H7 (cell line): ENCODE measurements at places on chromosomes 11 and 22.

- DNase-seq, result peak; percentile 68
These were observed 1.4 kb upstream of the TCN2 start for GRCh38 chr22:30605449-30606110.

- DNase-seq, result no peak
These were observed 96.0 kb downstream of the MN1 start for GRCh38 chr22:27705408-27706080.

GRCh38 chr11:4455419-4455818 lies 6.3 kb downstream of the OR52K2 start:
- no peak for DNase-seq

GRCh38 chr11:125422681-125423080 lies 73.4 kb downstream of the FEZ1 start:
- DNase-seq, result no peak

- DNase-seq, result no peak
These were observed 144.1 kb downstream of the NOX4 start for GRCh38 chr11:89347071-89347470.

DNA sequence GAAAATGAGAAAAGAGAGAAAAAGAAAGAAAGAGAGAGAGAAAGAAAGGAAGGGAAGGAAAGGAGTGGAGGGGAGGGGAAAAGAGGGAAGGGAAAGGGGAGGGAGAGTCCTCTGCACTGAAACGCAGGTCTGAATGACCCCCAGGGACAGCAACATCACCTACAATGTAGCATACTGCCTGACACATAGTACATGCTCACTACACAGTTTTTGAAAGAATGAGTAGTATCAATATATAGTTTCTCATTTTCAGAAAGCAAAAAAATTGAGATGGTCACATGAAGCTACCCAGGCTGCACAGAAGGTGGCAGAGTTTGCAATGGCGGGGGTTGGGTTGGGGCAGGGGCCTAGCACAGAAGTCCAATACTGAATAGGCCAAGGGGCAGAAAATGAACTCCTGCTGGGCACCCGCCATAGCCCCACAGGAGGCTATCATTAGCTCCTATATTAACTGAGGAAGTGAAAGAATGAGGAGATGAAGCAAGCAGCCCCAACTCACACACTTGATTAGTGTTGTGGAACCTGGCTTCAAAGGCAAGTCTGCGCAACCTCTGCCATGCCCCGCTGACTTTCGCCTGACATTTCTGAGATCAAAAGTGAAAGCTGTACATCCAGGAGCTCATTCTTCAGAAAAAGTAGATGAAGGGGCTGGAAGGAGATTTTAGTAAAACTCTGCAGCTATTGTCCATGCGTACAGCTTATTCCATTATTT lies 241.2 kb upstream of the SYN3 start:
- no peak for DNase-seq

DNA sequence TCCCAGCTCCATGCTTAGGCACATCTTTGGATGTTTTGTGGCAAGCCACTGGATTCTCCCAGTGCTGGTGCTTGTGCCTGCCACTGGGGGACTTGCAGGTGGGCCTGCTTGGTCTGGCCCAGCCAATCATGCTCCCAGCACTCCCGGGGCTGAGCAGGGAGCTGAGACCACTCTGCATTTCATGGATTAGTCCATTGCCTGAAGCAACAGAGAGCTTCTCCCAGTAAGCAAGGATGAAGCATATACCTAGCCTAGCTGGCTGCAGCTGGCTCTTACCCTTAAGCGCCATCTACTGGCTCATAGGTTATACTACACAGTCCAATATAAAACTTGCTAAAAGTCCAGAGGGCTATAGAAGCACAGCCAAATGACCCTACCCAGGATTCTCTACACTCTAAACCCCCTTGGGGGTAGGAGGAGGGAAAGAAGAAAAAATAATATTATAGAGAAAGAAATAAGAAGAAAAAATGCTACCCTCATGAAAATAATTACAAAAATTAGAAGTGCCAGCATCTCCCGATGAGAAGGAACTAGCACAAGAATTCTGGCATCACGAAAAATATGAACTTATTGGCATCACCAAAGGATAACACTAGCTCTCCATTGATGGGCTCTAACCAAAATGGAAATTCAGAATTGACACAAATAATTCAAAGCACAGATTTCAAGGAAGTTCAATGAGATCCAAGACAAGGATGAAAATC lies 275.3 kb downstream of the C11orf87 start:
- DNase-seq, result peak; percentile 41

- DNase-seq, result peak; percentile 8
These were observed 31.5 kb downstream of the PARVG start for GRCh38 chr22:44211946-44212930.

DNA sequence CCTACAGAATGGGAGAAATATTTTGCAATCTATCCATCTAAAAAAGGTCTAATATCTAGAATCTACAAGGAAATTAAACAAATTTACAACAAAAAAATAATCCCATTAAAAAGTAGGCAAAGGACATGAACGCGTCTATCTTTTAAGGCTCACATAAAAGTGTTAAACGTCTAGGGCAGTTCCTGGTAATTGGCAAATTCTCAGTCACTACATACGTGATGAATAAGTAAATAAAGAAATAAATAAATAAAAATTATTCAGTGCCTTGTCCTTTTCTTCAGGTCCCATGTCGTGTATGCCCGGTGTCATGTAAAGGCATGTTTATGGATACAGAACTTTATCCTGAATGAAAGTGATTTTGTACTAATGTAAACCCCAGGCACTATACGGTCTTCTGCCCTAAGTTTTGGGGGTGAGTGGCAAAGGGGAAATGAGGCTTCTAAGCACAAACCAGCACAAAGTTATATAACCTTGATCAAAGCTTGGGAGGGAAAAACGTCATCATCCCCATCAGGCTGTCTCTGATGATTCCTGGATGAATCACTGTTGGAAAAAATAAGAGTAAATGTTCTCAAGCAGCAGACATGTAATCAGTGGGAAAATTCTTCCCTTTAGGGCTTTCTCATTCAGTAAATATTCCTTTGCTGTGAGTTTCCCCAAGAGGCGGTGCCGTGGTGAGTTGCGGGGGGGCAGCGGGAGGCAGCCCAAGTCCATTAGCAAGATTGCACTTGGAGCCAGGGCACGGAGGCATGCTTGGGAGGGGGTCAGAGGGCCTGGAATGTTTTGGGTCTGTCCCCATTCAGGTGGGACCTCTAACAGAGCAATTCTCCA lies 30.4 kb upstream of the MICAL2 start:
- peak; percentile 33 for DNase-seq

DNA sequence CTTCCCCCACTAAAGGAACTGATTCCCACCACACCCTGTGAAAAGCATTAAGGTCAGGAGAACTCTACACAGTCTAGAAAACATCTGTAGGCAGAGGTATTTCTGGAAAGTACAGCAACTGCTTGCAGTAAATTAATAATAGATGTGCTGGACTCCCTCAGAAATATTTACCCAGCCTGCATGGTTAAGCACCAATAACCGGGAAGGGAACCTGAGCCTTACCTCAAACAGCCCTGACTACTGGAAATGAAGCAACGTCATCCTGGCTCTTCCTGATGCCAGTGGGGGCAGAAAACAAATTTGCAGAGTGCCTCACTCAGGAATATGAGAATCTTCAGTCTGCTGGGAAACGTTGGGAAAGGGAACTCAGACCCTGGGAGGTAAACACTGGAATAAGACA lies 318.1 kb downstream of the TENM4 start:
- DNase-seq, result no peak

- no peak for DNase-seq
These were observed 354.4 kb downstream of the SOX6 start for GRCh38 chr11:16001899-16002426.

- no peak for DNase-seq
These were observed 13.8 kb upstream of the PAMR1 start for GRCh38 chr11:35539256-35539655.

- no peak for DNase-seq
These were observed 51.0 kb upstream of the SEPTIN5 start for GRCh38 chr22:19663286-19663815.

GRCh38 chr22:37109242-37109917 lies at the start of gene TMPRSS6:
Gene TMPRSS6 (minus strand): TSS chr22:37109713. CDS start chr22:37103417, 6,296 bp downstream.
- DNase-seq, result no peak

DNA sequence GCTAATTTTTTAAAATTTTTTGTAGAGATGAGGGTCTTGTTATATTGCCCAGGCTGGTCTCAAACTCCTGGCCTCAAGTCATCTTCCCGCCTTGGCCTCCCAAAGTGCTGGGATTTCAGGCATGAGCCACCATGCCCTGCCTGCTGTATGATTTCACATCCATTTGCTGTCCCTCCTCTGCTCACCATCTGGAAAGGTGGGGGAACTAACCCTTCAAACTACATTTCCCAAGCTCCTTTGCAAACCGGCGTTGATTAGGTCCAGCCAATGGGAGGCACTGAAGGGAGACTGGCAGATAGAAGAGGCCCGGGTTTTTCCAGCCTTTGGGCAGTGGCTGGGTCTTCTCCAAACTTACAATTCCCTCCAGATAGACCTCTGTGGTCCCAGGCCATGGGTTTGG lies 19.3 kb downstream of the RFPL1 start:
- peak; percentile 92 for DNase-seq

- no peak for DNase-seq
These were observed 31.4 kb upstream of the PCF11 start for GRCh38 chr11:83125577-83125976.

DNA sequence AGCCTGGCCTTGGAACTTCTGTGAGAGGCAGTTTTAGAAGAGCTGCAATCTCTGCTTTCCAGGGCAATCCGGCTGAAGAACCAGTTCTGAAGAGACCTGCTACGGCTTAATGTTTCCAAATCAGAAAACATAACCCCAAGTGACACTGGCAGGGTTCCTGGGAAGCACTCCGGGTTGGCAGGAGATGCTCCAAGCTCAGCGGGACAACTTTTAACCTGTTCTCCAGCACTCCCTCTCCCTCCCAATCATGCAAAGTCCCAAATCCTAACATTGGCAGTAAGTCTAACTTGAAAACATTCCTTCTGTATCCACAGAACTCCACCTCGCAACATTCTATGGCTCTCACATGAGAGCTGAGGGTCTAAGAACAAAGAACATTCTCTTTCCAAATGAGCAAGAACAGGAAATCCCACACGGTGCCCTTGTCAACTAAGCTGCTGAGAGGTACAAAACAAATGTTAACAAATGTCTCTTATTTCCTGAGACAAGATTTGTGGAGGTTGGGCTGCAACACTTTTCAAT lies 48.5 kb upstream of the MN1 start:
- no peak for DNase-seq

DNA sequence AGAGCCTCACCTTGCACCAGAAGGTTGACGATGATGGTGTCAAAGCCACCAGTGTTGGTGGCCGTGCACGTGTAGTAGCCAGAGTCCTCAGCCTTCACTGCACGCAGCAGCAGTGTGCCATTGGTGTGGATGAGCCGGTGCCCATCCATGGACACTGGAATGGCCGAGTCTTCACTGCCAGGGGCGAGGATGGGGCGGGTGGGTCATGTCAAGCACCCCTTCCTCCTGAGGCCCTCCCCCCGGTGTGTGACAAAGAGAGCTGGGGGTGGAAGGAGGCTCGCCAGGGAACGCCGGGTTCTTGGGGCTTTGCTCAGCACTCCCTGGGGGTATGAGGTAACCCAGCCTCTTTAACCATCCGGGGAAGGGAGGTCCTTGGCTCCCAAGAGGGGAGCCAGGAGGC lies 111.6 kb downstream of the CEP164 start:
- no peak for DNase-seq

GRCh38 chr11:79610678-79611077 lies 169.8 kb upstream of the TENM4 start:
- peak; percentile 24 for DNase-seq

- no peak for DNase-seq
These were observed 139.8 kb downstream of the ELP4 start for GRCh38 chr11:31649129-31649966.

- DNase-seq, result no peak
These were observed 46.1 kb downstream of the NELL1 start for GRCh38 chr11:20715464-20715863.

GRCh38 chr11:80529726-80530125 lies 1088.9 kb upstream of the TENM4 start:
- no peak for DNase-seq

DNA sequence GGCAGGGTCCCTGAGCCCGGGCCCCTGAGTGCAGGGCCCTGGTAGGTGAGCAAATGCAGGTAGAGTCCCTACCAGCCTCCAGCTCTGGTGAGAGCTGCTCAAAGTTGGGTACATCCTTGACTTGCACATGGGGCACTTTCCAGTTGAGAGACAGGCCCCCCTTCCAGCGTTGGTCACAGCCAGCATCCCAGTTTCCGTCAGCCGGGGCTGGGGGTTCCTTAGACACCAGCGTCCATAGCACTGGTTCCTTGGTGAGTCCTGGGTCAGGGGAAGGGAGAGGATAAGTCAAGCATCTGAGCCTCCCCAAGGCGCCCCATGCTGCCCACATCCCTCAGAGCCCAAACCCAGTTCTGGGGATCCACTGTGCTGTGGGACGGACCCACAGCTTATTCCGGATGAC lies 5.6 kb downstream of the PNPLA5 start:
- peak; percentile 21 for DNase-seq

GRCh38 chr11:11363674-11364073 lies 10.6 kb upstream of the CSNK2A3 start:
- no peak for DNase-seq

DNA sequence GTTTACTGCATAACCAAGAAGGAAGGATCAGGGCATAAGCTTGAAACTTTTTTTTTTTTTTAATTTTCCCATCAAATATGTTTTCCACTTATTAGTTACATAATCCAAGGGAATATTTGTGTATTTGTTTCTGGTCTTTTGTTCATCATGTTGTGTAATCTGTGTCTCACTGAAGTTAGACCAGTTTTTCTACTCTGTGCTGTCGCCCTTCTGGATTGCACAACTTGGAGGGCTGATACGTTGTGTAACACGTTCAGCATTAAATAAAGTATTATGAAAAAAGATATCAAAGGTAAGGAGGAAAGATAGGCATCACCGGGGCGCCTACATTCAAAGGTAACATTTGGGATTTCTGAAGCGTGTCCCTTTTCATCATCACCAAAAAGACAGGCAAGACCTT lies 3.3 kb upstream of the E2F8 start:
- DNase-seq, result no peak

DNA sequence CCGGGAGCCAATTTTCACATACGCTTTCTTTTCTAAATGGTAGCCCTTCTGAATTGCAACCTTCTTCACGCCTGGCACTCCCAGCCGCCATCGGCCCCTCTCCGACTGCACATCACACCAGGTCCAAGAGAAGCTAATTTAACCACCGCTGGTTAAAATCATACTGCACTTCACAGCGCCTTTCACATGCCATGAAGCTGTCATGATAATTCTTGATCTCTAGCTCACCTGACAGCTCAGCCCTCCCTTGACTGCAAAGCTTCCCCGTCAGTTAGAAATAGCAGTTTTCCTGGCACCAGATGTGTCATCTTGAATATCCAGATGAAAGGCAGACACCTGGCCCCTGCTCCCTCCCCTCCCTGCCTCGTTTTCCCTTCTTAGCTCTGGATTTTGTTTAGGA lies 101.4 kb downstream of the ARL14EP start:
- DNase-seq, result no peak

DNA sequence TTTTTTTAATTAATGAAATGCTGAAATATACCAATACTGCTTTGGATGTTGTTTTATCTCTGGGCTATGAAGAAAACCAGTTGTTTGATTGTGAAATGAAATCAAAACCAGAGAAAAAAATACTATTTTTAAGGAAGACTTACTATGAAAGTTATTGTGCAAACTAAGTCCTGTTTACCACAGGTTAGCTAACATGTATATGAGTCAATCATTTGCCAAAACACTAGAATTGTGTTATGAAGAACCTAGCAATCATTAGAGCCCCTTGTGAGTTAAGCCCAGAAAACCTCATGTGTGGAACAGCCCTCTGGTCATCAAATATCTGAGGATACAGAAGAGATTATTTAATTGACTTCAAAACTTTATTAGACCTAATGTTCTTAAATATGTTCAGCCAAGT lies 83.7 kb downstream of the FAT3 start:
- DNase-seq, result no peak
